Fibroblast of mammary gland (primary cell): ENCODE measurements at places on chromosomes 2 and 18.

- DNase-seq = peak; percentile 47
Measured at GRCh38 chr2:152336119-152336853, 1.3 kb downstream of the FMNL2 start.

- no peak for DNase-seq
Measured at GRCh38 chr18:64270121-64270520, 121.2 kb upstream of the LINC00305 start.

- no peak for DNase-seq
Measured at GRCh38 chr2:66899109-66899508, 464.2 kb downstream of the MEIS1 start.

GRCh38 chr2:145108959-145109710 is 589.2 kb upstream of the ZEB2 start:
- no peak for DNase-seq

GRCh38 chr2:236366397-236366796 is 102.2 kb upstream of the ASB18 start:
- DNase-seq = no peak

DNA sequence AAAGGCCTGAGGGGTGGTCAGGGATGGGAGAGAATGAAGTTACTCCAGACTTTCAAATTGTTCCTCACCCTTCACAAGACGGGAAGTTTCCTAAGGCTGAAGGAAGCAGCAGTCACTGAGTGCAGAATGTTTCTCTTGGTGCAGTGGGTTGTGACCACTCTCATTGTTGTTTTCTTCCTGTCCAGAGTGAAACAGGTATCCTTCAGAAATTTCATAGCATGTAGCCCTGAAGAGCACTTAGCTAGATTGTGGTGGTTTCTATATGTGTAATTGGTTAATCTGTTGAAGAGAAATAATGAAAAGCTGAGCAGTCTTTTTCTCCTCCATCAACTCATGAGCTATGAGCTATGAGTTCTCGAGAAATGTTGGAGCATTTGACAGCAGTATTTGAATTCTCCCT is 96.8 kb downstream of the GPD2 start:
- DNase-seq = no peak

DNA sequence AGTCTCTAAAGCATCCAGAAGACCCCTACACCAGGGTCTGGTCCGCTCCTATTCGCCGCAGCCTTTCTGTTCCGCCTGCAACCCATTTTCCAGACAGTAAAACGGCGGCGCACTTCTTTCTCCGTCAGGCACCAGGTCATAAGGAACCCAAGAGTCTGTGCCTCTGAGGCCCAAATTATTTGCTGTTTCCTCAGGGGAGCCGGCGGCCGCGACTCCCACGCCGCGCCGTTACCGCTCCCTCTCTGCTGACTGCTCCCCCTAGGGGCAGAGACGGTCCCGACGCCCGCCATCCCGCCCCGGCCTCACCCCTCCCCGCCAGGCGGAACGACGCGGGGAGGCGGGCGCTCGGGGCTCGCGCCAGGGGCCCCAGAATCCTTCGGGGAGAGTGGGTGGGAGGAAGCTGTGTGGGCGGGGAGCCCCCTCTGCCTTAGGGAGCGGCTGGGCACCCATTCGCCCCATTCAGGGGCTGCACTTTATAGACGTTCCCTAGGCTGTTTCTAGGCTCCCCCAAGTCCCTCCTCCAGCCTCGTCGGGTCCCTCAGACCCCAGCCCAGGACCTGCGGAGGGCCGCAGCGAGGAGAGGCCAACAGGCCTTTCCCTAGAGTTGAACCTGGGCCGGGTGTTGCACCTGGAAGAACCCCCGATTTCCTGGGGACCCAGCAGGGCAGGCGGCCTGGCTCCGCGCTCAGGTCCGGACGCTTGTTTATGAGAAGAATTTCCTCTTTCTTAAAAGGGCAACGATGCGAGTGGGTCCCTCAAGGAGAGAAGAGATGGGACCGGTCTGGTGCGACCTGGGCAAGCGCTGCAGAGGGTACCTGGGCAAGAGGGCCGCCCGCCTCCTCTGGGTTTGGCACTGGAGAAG is 3.6 kb upstream of the CTDSP1 start:
- DNase-seq = peak; percentile 95
